ENCODE measurements at places on chromosomes 1 and 21. TPM values are rescaled to one million over a fixed set of nuclear protein-coding genes. Genes with fewer than 3 reads are reported as not detected.
A peak's percentile ranks its signal among the peaks of the same experiment; 100 is the strongest.

- no peak for DNase-seq
These were observed 293.3 kb downstream of the SDCCAG8 start for GRCh38 chr1:243549108-243549507.

GRCh38 chr1:3611170-3612019 lies at the start of gene MEGF6:
MEGF6 (minus strand) TSS chr1:3611508; CDS start chr1:3611268, 240 bp downstream.
- DNase-seq: peak; percentile 82

Gene PTGER3
- total RNA-seq: under 0.01 TPM

Gene TRIM67
- total RNA-seq: not detected

Measured in lung microvascular endothelial cell (primary cell).